Hepatocyte (in vitro differentiated cells): ENCODE measurements at places on chromosomes 7 and 10.

DNA sequence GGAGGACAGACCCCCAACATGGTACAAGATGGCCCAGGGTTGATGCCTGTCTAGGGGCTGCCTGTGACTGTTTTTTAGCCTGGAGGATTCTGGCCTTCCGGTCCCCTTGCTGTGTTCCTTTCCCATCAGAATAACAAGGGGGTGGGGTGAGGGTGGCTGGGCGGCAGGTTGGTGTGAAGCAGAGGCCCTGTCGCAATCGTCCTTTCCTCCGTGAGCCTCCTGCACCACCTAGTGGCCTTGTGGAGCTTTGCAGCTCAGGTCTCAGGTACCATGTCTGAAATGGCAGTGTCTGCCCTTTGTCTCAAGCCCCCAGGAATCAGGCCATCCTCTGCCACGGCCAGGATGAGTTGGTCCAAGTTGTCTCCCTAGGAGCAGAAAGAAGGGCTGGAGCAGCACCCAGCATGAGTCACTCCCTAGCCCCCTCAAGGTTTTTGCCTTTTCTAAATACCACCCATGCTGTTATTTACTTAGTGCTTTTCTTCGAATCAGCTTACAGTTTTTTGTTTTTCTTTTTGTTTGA, 24.2 kb downstream of the TACR2 start:
- DNase-seq = peak; percentile 92

- DNase-seq = no peak
Observed at GRCh38 chr10:117152668-117153067, 14.6 kb upstream of the VAX1 start.

DNA sequence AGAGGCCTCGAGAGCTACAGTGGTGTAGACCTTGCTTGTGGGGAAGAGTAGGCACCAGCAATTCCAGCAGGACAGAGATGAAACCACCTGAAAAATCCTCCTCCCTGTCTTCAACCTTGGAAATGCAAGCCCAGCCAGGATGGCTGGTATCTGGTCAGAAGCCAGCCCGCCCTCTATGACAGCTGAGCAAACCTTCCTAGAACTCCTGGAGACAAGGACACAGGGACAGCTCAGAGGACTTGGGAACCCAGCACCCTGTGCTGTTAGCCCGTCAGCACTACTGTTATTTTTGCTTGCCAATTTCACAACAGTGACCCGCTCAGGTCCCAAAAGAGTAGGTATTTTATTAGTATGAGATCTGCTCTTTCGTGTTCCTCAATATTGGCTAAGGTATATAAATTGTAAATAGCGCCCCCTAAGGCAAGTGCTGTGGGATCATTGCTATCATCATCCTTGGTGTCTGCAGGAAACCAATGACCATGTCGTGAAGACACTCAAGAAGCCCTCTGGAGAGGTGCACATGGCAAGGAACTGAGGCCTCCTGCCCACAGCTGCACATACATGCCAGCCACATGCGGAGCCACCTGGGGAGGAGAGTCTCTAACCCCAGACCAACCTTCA, 156.5 kb upstream of the CHST15 start:
- DNase-seq = no peak

DNA sequence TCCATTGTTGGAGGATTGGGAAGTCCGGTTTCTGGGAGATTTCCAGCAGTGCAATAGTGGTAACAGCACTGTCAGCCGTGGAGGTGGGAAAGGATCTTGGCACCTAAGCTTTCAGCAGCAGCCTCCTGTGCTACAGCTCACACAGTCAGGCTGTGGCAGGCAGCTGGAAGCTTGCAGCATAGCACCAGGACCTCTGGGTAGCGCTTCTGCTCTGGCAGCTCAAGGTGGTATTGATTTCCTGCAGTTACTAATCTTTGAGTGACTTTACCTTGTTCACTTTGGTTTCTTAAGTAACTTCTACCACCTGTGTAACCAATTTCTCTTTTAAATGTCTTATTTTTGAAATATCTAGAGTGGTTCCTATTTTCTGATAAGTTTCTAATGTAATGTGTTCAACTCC, 130.5 kb downstream of the LHFPL3 start:
- no peak for DNase-seq

- peak; percentile 66 for DNase-seq
Observed at GRCh38 chr7:101681170-101682007, 52.3 kb upstream of the MYL10 start.

DNA sequence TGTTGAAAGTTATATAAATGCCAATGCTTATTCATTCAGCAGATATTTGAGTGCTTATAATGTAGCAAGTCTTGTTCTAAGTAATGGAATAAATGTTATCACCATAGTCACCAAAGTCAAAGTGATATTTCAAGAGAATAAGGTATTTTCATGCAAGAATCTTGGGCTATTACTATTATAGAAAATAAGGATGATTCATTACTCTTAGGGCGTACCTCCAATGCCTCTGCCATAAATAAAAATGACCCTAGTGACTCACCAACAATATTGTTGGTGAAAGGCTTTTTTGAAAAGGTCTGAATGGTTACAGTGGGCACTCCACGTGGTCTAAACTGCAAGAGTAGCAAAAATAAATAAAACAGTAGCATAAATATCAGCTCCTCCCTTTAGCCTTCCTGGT, 68.4 kb downstream of the RALA start:
- DNase-seq = no peak

- DNase-seq = no peak
Observed at GRCh38 chr7:136617176-136617575, 251.3 kb upstream of the CHRM2 start.

DNA sequence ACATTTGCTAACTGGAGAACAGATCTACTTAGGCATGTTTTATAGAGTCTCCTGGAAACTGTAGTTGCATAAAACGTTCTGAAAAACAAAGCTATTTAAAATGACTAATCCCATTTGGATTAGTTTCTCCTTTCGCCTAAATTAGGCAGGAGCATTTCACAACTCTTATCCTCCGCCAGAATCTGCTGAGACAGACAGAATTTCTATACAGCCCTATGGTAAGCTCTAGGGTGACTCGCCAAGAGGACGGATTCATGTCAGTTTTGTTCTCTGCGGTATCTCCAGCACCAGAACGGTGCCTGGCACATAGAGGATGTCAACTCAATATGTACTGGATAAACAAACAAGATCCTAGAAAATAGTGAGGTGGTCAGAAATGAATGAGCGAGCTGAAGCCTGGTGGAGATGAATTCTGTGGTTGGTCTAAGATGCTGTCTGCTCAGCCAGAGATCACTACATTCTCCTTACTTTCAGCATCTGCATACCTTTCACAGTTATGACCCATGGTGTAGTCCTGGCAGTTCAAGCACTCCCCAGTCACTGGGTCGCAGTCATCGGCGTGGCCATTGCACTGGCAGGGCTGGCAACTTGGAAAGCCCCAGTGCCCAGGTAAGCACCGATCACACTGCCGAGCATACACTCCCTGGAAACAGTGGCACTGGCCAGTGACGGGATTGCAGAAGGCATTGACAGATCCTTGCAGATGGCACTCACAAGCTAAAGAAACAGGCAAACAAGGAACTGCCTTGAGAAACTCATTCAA, 44.0 kb downstream of the LAMB1 start:
- no peak for DNase-seq

DNA sequence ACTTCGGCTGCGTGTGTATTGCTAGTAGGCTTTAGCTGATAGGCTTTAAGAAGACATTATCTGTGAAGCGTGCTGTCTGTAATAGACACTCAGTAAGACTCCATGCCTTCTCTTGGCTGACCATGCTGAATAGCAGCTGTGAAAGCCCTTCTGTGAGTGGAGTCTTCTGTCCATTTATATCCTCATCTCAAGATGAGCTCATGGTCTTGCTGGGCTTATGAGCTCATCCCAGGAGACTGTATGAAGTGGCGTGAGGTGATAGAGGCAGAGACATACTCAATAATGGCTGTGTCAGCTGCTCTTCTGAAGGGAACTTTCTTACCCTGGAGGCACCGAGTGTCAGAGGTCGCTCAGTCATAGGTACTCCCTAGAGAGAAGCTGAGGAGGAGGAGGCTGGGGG, 111.5 kb downstream of the SH2D4B start:
- DNase-seq = no peak

DNA sequence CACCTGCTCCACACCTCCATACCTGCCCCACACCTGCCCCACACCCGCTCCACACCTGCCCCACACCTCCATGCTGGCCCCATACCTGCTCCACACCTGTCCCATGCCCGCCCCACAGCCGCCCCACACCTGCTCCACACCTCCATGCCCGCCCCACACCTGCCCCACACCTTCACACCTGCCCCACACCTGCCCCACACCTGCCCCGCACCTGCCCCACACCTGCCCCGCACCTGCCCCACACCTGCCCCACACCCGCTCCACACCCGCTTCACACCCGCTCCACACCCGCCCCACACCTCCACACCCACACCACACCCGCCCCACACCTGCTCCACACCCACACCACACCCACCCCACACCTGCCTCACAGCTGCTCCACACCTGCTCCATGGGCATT, 53.0 kb downstream of the PARP12 start:
- no peak for DNase-seq

DNA sequence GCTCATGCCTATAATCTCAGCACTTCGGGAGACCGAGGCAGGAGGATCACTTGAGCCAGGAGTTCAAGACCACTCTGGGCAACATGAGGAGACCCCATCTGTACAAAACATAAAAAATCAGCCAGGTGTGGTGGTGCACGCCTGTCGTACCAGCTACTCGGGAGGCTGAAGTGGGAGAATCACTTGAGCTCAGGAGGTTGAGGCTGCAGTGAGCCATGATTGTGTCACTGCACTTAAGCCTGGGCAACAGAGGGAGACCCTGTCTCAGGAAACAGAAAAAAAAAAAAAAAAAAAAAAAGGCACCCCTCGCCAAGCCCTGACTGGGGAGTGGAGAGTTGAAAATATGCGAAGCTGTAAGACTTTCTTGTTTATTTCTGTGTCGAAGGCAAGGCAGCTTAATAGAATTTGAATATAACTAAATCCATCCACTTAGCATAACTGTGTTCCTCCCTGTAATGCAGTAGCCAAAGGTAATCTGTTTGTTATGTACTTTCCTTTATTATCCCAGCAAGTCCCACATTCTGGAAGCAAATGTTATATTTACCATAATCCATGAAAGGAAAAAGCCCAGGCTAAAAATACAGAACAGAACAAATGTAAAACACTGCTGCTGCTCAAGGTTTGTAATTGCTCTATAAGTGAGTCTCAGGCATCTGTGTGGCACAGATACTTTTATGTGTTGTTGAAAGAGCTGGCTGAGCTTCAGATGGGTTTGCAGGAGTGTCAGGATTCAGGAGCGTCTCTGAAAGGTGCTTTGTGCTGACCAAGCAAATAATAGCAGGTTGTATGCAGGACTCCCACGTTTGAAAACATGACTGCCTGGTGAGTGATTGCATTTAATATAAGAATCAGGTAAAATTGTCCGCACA, 127.2 kb downstream of the CELF2 start:
- DNase-seq = no peak

GRCh38 chr7:137687556-137688265, 159.1 kb downstream of the DGKI start:
- DNase-seq = no peak

DNA sequence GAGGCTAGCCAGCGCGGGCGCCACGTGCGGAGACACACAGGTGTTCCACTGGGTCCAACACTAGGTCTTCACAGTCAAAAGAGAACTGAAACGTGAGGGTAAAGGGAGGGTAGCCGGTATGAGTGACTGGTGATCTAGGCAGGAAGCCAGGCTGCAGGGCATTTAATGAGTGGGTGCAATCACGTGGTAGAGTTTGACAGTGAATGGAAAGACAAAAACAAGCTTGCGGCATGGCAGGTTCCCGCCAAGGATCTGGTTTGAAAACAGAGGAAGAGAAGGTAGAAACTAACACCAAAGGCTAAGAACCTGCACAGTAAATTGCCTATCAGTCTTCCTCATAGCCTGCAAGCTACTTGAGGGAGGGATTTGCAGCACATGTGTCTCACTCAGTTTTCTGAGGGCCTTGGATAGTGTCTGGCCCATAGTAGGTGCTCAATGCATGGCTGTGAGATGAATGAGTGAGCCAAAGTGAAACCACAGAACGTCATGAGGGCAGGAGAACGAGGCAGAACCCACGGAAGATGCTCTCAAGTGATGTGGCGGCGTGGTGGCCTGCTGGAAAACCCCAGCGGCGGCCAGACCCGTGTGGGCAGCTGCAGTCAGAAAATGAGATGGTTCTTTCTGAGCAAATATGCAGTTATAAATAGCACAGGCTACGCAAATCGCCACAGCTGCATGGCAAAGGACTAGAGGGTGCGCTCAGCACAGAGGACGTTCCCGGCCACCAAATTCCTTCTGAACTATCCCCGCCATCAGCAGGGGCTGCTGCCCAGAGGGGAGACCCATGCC, 183.6 kb upstream of the NFE2L3 start:
- no peak for DNase-seq

DNA sequence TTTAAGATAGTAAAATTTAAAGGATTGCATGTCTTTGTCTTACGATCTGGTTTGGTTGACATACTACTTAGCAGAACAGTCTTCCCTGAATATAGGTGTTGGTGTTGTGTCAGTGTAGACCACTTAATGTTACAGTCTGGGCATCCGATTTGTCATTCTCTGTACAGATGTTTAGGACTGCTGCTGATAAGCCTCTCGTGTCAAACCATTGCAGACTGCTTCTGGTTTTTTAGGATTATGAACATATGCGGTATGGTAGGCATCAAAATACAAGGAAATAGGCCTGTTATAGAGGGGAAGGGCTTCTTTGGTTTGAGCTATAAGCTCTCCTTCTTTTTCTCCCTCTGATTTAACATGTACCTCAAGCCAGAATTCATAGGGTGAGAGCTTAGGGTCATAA, 7.4 kb downstream of the CYP3A43 start:
- no peak for DNase-seq

- DNase-seq = no peak
Observed at GRCh38 chr7:33702514-33703054, 202.8 kb upstream of the BMPER start.

- DNase-seq = peak; percentile 44
Observed at GRCh38 chr10:32971536-32972091, 13.6 kb upstream of the ITGB1 start.

DNA sequence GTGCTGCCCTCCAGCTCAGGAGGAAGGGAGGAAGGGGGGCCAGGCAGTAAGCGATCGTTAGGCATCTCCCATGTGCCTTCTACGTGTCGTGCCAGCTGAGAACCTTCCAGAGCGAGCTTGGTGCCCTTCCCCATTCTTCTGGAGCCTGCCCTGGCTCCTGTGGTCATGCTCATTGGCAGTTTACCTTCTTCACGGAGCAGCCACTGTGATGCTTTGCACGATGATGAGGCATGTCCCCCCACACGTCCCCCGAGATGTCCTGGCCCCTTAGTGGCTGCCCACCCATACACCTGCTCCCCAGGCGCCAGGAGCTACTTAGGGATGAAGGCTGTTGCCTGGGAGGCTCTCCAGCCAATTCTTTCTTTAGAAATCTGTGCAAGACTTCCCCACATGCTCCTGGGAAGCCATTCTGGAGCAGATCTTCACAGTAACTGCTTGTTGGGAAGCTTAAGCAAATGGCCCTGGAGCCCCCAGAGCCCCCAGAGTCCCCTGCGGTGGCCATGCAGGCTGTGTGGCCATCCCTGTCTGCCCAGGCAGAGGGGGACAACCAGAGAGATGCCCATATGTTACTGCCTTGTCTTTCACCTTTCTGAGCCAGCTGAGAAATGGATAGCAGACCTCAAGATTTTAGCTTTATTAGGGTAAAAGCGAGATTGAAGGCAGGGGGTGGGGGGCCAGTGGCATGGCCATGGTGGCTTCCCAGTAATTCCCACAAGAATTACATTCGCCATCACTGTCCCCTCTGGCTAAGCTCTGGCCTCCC, 199.0 kb downstream of the EBF3 start:
- no peak for DNase-seq

GRCh38 chr7:3338161-3338560, 37.1 kb downstream of the SDK1 start:
- DNase-seq = no peak

GRCh38 chr10:125190414-125190813, 30.1 kb upstream of the CTBP2 start:
- no peak for DNase-seq

GRCh38 chr7:96976106-96976505, 29.2 kb upstream of the DLX6 start:
- no peak for DNase-seq
